ENCODE measurements at places on chromosomes 3 and 15.

GRCh38 chr3:159929171-159930141 lies 59.2 kb upstream of the IL12A start:
- DNase-seq, result no peak

DNA sequence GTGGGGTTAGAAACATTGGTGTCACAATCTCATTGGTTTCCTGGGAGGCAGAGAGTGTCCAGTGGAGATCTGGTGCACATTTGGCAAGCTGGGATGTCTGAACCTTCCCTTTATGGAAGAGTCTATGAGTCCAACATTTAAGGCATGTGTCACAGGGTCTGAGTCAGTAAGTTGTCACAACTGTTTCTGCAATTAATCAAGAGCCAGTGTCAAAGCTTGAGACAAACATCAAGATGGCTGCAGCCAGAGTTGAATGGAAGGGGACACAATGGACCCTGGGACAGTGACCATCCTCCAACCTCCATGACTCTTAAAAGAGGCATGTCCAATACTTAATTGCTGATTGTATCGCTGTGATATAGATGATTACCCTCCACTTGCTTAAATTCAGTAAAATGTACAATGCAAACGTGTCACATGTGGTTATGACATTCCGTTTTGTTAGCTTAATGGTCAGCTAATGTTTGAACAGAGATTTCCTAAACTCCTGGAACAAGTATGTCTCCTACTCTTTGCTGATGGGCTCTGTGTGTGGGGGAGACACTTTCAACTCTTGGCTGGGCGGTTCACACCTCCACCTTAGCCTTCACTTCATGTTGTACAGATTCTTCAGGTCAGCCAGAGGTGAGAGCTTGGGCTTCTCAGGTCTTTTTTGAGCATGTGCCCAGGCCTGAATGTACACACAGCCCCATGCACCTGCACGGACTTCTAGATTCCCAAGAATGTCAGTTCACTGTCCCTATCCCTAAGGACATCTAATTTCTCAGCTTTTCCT lies 79.9 kb upstream of the PRR23E start:
- no peak for DNase-seq

GRCh38 chr3:184945886-184946625 lies 134.1 kb downstream of the VPS8 start:
- DNase-seq, result no peak

DNA sequence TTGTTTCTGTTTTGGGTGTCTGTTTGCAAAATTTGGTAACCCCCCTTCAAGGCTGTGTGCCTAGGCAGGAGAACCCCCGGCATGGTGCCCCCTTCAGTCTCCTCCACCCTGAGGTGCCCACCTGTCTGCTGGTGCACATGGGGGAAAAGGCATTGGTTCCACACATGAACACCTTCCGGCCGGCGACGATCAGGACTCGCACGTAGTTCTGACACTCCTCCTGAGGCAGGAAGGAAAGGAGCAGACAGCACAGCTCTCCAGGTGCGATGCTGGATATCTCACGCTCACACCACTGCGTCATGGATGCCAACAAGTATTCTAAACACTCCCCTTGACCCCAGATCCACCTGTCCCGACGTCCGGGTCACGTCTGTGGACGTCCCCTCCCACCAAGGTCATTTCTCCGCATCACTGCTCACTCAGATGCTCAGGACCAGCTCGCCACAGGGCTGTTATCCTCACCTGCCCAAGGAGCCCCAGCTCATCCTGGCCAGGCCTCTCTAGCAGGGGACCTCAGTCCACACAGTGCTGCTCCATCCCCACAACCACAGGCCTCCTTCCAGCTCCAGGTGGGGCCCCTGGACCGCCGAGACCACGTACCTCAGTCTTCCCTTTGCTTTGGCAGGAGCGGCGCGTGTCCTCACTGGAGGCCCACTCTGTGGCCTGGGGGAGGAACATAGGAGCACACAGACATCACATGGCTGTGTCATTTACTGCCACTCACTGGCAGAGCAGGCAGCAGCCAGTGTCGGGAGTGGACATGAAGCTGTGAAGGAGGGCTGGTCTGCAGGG lies 99.0 kb downstream of the SEMA5B start:
- no peak for DNase-seq

DNA sequence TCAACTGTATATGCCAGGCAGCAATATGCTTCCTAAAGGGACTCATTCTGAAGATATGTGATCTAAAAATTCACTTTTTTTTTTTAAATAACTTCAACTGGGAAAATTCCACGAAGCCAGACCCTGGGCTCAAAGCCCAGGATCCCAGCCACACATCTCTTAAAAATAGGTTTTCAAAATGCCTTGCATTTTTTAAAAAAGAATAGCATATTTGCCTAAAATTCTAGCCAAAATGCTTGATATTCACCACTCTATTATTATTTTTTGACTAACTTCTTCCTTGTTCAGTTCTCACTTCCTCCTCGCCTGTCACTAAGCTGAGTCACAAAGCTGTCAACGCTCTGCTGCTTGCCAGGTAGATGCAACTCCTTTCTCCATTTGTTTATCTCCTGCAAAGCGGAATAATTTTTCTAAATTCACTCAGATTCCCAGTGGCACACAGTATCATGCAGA lies 28.0 kb upstream of the VGLL4 start:
- DNase-seq, result no peak

- DNase-seq, result no peak
Measured at GRCh38 chr3:123552768-123553167, 32.1 kb downstream of the HACD2 start.

- no peak for DNase-seq
Measured at GRCh38 chr15:32682569-32682968, 35.2 kb upstream of the GREM1 start.

- no peak for DNase-seq
Measured at GRCh38 chr3:108012304-108012703, 78.5 kb downstream of the CD47 start.

GRCh38 chr3:13213911-13214846 lies 140.9 kb upstream of the IQSEC1 start:
- DNase-seq, result no peak

DNA sequence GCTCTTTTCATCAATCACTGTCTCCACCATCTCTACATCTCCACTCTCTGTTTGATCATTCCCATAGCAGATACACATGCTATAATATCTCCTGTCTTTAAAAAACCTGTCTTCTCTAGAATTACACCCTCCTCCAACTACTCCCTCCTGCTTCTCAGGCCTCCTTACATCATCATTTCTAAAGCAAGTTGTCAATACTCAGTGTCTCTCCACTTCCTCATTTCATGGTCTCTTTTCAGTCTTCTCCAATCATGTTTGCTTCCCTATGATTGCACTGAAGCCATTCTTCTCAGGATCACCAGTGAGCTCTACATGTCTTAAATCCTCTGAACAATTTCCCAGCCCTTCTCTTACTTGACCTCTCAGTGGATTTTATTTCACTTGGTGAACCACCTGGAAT lies 87.0 kb upstream of the ZNF280D start:
- DNase-seq, result no peak

GRCh38 chr15:50558012-50558411 lies 11.5 kb upstream of the USP50 start:
- no peak for DNase-seq

DNA sequence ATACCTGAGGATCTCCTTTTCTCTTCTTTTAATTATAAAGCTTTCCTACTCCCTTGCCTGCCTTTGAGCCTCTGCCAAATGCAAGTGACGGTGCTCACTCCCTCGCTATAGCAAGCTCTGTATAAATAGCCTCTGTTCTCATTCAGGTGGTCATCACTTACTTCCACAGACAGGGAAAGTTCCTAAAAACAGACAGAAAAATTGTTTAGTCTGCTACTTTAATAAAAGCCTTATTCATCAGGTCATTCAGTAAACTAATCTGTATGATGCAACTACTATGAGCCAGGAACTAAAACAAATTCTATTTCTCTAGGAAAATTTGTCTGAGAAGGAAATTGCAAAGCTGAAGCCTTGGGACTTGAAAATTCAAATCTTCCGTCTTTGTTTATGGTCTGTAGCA lies 10.2 kb upstream of the DLG1 start:
- no peak for DNase-seq

- no peak for DNase-seq
Measured at GRCh38 chr15:74955017-74955416, 1.6 kb downstream of the RPP25 start.
